Endothelial cell of umbilical vein (primary cell): ENCODE measurements at places on chromosomes 1 and 21. TPM values are rescaled to one million over a fixed set of nuclear protein-coding genes. Genes with fewer than 3 reads are reported as not detected.

DNA sequence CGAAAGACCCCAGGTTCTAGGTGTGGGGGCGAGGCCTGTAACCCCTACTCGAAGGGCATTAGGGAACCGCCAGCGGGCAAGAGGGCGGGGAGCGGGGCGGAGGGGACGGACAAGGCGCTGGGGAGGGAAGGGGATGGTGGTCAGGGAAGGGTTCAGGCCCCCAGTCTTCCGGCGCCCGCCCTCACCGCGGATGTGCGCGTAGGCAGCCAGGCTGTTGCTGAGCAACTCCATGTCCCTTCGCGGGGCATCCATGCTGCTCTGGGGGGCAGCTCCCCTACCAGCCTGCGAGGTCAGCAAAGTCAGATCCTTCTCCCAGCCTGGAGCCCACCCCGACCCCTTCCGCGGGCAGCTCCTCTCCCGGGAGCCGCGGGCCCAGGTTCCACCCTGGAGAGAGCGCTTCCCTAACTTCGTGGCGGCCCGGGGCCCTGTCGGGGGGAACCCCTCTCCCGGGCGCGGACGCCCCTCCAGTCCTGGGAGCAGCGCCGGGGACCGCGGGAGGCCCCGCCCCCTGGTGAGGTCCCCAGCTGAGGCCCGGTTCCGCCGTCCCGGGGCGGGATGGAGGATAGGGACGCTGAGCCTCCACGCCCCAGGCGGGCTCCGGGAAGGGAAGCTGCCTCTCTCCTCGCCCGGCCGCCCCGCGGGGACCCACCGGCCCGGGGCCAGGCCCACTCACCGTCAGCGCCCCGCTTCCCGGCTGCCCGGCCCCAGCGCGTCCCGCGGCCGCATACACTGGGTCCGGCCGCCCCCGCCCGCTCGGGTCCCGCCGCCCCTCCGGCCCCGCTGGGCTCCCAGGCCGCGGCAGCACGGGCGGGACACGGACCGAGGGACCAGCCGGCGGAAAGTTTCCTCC lies 434 bp downstream of the EVA1B start:
- peak; percentile 44 for DNase-seq

- no peak for DNase-seq
Observed at GRCh38 chr1:157956732-157957131, 36.7 kb upstream of the KIRREL1 start.

DNA sequence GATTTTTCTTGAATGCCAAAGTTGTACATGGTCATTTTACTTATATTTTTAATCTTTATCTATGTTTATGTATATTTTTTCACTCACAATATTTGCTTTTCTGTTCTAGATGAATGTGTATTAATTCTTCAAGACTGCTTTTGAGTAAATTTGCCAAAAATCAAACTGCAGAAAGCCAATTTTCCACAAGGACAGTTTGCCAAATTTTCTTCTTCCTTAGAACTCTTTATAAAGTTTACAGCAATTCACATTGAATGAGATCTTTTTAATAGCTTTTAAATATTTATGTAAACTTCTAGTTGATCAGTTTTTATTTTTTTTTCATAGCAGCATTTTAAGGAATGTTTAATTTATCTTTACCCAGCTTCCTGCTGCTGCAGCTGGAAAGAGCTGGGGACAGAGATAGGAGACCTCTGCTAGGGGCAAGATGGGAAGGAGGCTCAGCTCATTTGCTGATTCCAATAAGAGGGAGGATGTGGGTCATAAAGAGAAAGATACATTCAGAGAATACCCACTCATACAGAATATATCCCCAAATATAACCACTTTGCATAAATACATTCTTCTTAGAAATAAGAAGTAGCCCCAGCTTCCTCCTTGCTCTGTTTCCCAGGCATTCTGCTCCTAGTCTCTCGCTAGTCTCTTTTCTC lies 93.0 kb downstream of the ODF2L start:
- no peak for DNase-seq

DNA sequence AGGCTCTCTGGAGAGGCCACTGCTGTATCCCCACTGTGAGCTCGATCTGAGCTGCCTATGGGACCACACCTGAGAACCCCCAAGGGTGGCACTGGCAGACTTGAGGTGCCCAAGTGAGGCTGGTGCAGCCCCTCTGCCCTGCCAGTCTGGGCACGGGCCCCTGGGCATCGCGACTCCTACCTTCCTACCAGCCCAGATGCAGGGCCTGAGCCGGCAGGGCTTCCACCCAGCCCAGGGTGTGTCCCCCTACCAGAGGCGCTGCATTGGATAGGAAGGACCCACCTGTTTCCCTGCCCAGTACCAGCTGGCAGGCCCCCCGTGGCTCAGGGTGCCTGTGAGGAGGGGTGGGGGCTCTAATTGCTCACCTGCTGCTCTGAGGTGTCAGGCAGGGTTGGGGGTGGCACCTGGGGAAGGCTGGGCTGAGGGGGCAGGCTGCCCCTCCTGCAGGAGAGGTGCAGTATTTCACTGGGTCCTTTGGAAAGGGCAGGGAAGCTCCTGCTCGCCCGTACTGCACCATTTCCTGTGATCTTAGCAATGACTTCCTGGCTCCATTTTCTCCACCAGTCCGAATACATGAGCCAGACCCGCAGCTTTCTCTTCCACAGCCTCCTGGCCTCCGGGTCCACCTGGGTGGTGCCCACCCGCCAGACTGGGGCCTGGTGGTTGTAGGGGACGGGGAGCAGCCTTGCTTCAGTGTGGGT lies 11.8 kb downstream of the TP73 start:
- no peak for DNase-seq

DNA sequence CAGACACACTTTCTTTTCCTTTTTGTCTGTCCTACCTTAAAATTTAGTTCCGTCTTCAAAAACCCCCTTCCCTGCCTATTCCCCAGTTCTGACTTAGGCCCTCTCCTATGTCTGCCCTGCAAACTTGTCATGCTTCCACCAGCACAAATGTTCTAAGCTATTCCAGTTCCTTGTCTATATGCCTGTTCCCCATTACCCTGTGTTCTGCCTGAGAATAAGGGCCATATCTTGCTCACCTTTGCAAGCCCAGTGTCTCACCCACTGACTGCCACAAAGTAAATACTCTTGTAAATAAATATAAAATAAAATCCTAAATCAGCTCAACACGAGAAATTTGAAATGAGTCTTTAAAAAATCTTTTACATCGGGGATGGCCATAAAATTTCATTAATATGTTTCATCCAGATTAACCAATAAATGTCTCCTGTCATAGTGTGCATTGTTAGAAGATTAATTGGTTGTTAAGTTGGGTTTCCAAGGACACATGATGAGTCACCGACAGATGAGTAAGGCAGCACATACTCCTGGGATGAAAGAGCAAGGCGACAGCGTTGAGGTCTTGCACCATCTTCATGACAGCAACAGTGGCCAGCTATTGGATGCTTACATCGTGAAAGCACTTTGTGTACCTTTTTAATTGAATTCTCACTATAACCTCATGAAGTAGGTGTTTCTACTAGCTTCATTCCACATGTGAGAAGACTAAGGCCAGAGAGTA lies 92.6 kb upstream of the NGF start:
- DNase-seq = peak; percentile 6

GRCh38 chr1:88266051-88266450 lies 418.0 kb upstream of the PKN2 start:
- no peak for DNase-seq

GRCh38 chr1:37020653-37021277 lies 13.6 kb downstream of the GRIK3 start:
- peak; percentile 2 for DNase-seq

- DNase-seq = no peak
Observed at GRCh38 chr1:186896211-186896610, 67.5 kb downstream of the PLA2G4A start.

- no peak for DNase-seq
Observed at GRCh38 chr21:34722684-34723300, 54.0 kb downstream of the CLIC6 start.

Gene LACTBL1
- not detected in 2 replicates for polyA plus RNA-seq

DNA sequence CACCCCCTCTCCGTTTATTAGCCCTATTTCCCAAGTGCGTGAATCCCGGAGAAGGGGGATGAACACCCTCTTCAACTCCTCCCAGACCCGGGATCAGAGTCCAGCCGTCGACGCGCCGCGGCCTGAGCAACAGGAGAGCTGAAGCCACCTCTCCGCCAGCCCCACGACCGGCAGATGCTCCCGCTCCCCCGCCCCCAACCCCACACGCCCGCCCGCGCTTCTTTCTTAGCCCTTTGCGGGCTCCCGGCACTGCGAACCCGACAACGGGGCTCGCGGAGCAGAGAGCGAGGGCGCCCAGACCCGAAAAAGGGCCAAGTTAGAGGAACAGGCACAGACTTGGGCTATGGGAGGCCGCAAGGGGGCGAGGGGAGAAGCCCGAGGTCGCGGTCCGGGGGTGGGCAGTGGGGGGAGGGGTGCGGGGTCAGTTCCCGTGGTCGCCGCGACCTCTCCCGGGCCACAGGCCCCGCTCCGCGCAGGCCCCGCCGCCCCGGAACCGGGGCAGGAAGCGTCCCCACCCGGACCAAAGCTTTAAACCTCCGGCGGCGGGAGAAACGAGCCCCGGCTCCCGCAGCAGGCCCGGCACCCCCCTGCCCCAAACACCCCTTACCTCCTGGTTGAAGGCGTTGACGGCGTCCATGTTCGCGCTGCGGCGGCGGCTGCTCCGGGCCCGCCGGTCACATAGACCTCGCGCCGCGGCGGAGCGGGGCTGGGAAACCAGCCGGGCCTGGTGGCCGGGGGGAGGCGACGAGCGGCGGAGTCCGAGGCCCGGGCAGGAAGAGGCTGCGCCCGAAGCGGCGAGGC lies 662 bp downstream of the SCAF4 start:
- DNase-seq = peak; percentile 39

- DNase-seq = peak; percentile 86
Observed at GRCh38 chr1:156725683-156726280, 2.5 kb upstream of the METTL25B start.

DNA sequence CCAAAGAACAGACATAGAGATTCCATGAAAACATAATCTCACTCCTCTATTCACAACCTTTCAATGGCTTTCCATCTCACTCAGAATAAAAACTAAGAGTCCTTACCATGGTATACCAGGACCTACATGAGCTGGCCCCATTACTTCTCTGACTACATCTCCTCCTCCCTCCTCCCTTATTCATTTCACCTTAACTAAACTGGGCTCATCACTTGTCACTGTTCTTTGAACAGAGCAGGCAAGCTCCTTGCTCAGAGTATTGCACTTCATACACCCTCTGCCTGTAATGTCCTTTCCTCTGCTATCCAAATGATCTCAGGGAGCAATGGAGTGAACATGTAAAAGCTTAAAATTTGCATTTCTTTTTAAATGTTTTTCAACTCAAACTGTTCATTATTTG lies 142.0 kb downstream of the MRPL39 start:
- DNase-seq = no peak

DNA sequence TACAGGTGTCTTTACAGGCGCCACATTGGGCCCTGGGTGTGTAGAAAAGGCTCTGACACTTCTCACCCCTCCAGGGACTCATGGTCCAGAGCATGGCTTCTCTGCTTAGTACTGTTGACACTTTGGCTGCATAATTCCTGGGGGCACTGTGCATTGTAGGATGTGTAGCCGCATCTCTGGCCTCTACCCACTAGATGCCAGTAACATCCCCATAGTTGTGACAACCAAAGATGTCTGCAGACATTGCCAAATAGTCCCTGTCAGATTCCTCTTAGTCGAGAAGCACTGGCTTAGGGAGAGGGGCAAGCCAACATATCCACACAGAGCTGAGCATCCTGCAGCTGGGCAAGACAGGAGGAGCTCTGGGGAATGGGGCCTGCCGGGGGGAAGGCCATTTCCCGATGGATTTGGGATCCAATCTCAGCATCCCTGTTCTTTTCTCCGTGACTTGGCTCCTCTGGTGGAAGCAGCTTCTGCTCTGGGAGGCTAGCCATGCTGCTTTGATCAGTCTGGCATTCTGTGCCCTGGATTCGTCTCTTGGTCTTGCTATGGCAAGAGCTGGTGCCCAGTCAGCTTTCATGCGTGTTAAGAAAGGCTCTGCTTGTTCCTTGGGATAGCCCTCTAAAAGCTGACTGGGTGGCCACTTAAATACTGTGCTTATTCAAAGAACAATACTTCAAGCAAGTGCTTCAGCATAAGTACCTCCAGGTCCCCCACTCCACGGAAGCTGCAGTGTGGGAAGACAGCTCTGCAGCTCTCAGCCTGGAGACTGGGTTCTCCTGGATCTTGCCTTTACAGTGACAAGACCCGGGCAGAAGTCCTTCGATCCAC lies 38.3 kb upstream of the SCMH1 start:
- DNase-seq = no peak

- no peak for DNase-seq
Observed at GRCh38 chr1:109807822-109808680, 44.3 kb upstream of the EPS8L3 start.

- no peak for DNase-seq
Observed at GRCh38 chr1:29333008-29333407, 96.7 kb downstream of the PTPRU start.

DNA sequence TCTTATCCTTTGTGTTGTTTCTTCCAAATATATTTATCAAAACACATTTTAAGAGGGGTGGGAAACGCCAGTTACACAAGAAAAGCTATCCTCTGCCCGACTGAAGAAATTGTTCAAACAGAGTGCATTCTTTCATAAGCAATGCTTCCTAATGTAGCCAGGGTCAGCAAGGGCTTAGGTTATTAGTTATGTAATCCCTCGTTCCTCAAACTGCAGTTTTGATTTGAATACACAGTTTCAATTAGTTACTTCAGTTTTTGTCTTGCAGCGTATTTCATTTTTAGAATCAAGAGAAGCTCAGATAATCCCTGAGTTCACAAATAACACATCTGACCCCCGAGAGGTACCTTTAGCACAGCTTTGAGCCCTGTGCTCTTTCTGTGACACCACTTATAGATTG lies 141.7 kb upstream of the NRIP1 start:
- no peak for DNase-seq

DNA sequence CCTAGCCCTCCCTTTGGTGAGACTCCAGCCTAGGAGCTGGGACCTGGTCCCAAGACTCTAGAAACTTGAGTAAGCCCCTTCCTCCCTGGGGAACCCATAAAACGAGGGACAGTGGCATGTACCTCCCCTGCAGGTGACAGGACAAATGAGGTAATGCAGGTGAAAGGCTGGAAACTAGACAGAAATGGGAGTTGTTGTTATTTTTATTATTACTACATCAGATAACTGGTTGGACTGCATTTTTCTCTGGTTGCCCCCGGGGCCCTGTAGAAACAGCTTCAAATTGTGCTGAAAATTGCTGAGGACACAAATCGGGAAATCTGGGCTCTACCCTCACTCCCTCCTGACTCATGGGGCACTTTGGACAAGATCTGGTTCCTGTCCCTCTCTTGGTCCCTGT lies 132.3 kb upstream of the WNT4 start:
- DNase-seq = no peak

- DNase-seq = no peak
Observed at GRCh38 chr1:4447778-4448420, 206.5 kb upstream of the AJAP1 start.

Gene PTAFR
- 0.32 and 0.33 TPM in 2 replicates for polyA plus RNA-seq

Gene ATG4C
- polyA plus RNA-seq = 1.7 and 2.8 TPM in 2 replicates

Gene PEA15
- 304 and 336 TPM in 2 replicates for polyA plus RNA-seq

- DNase-seq = peak; percentile 84
Observed at GRCh38 chr1:178031856-178032320, 62.0 kb upstream of the RASAL2 start.

Gene CD84
- not detected in 2 replicates for polyA plus RNA-seq

DNA sequence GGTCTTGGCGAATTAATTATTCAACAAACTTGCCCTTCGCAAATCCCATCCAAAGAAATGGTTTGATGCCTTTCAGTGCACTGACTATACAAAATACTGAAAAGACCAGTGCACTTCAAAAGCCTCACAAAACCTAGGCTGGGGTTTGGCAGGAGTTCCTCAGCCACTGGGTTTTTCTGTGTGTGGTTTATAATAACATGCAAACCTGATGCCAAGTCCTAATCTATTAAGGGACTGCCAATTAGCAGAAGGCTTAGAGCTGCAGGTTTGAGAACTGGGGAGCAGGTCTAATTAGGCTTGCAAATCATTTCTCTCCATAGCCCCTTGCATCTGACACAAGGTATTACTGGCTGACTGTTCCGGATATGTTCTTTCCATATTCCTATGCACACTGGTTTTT lies 27.7 kb downstream of the PLPP3 start:
- DNase-seq = no peak
